WTC11 (cell line): ENCODE measurements at places on chromosomes 16 and 17. TPM values are rescaled to one million over a fixed set of nuclear protein-coding genes. Genes with fewer than 3 reads are reported as not detected.

Gene KRTAP17-1
- total RNA-seq, result not detected in 3 replicates

Gene OR1F1
- 0.27 to 0.46 TPM (median 0.44 TPM) in 3 replicates for total RNA-seq

Gene ARHGAP44
- 22.7 to 23.8 TPM (median 22.8 TPM) in 3 replicates for total RNA-seq

Gene HIGD1B
- not detected in 3 replicates for total RNA-seq

Gene C17orf50
- total RNA-seq, result 0.30 to 0.89 TPM (median 0.35 TPM) in 3 replicates

Gene KIAA0753
- total RNA-seq, result 17.7 to 22.8 TPM (median 18.4 TPM) in 3 replicates
